ENCODE measurements at places on chromosomes 13 and 19.

DNA sequence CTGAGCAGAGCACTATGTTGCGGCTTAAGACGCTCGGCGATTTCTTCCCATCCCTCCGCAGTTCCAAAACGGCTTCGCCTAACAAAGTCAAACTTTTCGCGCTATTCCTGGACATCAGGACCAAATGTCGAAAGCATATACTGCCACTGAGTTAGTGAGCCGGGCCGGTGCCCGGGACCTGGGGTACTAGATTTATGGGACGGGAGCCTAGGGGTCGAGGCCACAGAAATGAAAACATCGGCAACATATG is 699 bp downstream of the RCBTB2 start:
- peak; percentile 13 for DNase-seq

DNA sequence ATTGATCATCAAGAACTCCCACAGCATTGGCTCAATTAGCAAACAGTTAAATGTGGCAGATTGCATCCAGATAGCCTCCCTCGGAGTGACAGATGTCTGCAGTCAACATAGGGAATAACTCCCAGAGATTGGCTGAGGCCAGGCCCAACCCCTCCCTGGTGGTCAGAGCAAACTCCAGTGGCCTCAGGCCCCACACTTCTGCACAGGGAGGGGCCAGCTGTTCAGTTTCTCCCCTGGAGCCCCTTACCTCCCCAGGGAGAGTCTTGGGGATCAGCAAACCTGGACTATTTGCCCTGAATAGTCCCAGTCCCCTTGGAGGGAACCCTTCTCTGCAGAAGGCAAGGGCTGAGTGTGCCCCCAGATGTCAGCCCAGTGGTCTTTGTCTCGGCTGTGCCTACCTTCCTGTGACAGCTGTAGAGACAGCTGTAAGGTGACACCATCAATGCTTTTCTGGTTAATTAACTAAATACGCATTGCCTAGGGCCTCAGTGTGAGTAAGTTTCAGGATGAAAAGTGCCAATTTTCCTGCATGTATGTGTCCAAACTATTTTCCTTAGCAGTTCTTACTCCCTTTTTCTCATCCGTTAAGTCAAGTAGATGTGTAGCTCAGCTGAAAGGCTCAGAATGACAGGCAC is 102.7 kb upstream of the UQCRFS1 start:
- no peak for DNase-seq

DNA sequence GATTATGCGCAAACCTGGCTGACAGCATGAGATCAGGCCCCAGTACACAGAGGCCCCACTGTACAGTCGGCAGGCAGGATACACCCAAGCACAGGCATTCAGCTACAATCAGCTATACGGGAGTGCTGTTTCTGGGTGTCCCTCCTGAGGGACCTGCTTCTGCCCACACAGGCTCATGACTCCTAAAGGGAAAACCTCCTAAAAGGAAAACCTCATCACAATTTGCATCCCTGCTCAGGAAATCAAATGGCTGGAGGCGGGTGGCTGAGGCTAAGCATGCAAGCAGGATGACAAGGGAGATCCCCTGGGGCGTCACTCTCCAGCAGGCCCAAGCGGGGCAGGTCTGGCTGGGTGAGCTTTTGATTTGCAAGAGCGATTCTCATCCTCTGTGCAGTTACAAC is 99.8 kb downstream of the CRYL1 start:
- no peak for DNase-seq

DNA sequence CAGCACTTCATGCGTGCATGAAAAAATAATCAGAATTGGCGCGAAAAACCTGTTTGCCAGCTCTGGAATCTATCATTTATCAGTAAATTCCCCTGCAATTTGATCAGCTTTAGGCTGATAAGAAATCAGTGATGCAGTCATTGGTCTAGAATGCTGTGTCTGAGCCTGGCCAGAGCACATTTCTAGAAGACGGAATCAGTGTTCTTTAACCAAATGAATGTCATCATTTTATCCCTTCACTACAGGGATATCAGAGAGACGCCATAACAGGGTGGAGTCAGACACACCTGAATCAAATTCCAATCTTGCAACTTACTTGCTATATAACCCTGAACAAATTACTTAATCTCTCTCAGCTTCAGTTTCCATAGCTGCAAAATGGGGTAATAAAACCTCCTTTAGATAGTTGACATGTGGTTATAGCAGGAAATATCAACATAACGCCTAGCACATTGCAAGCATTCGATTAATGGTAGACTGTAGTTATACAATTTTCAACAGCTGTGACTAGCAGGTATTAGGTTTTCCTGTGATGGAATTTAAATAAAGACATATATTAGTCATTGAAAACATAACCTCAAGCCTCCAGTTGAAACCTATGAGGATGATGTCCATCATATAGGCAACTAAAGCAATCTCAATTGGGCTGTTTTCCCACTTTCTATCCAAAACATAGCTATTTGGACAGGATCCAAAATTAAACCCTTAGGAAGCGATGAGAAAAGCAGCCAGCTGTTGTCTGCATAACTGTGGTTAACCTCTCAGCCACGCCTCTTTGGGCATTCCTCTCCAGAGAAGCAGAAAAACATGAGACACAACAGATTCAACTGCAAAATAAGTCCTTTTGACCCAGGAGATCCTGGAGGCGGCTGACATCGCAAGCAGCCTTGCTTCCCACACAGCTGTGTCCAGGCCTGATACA is 51.6 kb upstream of the UBL3 start:
- no peak for DNase-seq

DNA sequence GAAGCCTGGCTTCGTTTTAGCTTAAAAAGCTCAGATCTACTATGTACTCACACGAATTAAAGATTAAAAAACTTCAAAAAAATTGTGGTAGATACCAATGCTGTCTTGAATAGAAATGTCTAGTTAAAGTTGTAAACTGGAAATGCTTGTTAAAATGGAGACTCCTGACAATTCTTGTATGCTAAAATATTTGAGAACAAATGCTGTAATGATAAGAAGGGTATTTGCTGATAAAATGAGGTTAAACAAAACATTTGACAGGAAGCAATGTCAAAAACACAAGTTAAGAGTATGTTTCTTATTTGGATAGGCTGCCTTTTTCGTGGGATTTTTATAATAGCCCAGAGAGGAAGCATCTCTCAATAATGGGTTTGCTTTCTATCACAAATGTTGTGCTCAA is 48.0 kb upstream of the POSTN start:
- DNase-seq = no peak

DNA sequence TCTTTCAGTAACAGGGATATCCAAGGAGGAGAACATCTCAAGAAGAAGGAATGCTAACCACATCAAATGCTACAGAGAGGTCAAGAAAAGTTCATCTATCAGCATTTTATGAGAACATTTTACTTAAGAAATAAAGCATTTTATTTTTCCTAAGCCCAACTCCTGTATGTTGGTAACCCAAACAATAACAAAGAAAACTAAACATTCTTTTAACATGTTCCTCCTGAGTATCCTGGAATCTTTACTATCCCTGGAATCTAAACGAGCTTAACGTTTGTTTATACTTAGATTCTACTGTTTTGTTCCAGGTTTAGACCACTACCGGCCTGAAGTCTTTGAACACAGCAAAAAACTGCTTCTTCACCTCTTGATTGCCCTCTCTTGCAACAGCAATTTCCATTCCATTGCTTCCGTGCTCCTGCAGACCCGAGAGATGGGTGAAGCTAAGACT is 89.7 kb downstream of the ZAR1L start:
- DNase-seq = no peak

GRCh38 chr13:36870050-36870692 is 49.9 kb downstream of the SMAD9 start:
- DNase-seq = no peak

DNA sequence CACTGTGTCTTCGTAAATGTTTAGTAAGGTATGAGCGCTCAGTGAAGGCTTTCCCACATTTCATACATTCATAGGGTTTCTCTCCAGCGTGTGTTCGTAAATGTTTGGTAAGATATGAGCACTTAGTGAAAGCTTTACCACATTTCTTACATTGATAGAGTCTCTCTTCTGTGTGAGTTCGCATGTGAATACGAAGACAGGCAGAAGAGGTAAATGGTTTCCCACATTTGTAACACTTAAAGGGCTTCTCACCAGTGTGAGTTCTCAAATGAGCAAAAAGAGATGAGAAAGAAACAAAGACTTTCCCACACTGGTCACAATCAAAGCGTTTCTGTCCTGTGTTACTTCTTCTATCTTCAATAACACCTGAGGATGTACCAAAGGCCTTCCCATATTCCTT is 31.3 kb downstream of the ZNF560 start:
- DNase-seq = no peak
